ENCODE measurements at places on chromosomes 6 and 20. TPM values are rescaled to one million over a fixed set of nuclear protein-coding genes. Genes with fewer than 3 reads are reported as not detected.

DNA sequence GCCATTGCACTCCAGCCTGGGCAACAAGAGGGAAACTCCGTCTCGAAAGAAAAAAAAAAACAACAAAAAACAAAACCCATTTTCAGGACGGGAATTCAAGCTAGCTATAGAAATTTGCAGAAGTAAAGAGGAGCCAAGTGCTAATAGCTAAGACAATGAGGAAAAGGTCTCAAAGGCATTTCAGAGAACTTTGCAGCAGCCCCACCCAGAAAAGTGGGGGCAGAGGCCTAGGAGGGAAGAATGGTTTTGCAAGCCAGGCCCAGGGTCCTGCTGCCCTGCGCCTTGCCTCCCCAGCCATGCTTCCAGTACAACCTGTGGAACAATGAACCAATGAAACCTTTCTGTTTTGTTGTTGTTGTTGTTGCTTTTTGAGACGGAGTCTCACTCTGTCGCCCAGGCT lies 38.3 kb upstream of the SAMHD1 start:
- DNase-seq, result no peak

DNA sequence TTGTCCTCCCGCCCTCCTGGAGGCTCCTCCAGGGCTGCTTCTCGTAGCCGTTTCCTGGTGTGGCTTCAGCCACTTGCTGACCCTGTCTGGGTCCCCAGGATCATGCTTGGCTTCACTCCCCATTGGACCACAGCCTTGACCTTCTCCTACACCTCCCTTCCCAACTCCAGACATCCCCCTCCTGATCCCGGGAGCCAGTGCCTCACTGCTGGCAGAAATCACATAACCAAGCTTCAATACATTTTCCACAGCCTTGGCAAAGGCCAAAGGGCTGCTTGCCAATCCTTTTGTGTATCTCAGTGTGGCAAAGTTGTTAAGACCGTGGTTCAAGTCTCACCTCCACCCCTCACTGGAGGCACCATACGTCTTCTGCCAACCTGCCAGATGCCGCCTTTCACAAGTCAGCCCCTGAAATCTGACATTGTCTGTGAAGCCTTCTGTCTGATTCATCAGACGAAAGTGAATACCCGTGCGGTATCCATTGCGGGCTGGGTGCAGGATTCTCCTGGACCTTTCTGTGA lies 60.1 kb downstream of the PHACTR3 start:
- no peak for DNase-seq

GRCh38 chr6:107869871-107870270 lies 45.8 kb upstream of the SCML4 start:
- DNase-seq, result no peak

DNA sequence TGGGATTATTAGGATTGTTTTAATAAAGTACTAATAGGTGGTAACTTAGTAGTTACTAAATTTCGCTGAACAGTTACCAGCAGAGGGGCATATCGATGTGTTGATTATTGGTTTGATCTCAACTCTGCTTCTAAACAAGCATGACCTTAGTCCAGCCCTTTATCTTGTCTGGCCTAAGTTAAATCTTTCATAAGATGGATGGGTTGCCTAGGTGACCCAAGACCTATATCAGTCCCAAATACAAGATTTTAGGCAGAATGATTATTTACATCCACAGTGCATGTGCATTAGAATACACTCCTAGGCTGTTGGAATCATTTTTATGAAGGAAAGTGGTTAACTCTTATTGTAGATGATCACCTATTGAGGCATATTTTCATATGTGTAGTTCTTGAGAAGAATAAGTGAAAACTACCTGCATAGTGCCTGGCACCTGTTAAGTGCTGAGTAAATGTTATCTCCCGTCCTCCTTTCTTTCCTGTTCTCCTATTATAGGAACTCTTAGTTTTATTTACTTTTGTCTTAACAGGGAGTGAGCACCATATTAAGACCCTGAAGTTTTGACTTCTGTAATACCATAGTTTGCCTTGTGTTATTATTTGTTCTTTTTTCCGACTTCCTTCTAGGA lies 1.1 kb downstream of the HSF2 start:
- DNase-seq, result no peak

DNA sequence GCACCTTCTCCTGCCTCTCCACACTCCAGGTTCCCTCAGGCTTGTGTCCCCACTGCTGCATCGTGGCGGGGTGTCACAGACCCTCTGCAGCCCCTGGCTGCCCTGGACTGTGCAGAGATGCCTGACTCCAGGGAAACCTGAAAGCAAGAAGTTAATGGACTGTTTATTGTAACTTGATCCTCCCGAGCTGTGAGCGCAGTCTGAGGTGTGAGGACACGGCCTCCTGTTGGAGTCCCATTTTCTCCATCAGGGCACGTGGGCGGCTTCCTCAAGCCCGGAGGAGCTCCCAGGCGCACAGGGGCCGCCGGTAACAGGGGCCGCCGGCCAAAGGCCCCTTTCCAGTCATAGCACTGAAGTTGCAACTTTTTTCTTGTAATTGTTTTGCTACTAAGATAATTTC lies 16.9 kb downstream of the RBM38 start:
- DNase-seq, result no peak

- DNase-seq, result no peak
Observed at GRCh38 chr6:134080171-134080795, 27.9 kb upstream of the SLC2A12 start.

DNA sequence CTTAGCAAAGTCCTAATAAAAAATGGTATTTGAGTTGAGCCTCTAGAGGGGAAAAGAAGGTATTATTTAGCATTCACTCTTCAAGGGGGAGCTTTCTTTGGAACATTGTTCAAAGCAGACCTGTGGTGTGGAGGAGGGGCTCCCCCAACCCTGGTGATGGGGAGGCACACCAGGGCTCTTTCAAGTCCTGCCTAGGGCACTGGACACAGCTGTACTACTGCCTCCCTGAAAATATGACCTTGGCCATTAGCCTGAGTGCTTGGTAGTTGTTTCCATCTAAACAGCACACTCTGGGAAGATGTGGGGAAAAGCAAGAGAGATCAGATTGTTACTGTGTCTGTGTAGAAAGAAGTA lies 215.1 kb upstream of the CNR1 start:
- DNase-seq, result no peak

DNA sequence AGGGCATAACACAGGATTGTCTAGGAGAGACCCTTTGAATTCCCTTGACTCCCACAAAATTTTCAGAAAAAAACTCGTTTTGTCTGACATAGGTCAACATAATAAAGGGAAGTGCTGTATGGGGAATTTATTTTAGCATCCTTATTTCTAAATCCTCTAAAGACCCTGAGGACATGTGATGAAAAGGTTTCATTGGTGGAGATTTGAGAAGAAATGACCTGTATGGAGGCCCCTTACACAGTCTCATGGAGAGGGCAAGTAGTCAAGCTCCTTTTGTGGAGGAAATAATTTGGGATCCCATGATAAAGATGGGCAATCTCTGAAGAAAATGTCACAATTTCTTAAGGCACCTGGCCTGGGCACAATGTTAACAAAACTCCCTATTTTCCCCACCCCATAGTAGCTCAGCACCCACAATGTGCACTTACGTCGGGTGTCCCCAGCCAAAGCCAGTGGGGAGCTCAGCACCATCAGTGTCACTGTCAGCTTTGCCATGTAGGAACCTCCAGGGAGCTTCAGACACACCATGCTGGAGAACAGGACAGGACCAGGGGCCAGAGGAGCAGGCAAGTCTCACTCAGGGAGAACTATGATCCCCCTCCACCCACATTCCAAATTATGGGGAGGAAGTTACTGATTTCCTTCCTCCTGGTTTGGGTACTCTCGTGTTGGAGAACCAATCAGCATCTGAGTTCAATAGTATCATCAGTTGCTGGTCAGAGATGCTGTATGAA lies at the start of gene HLA-DRB5:
Gene HLA-DRB5 (minus strand): TSS at position 591 of the 734 bp plus-strand sequence. CDS start 63 bp downstream, at position 528.
- peak; percentile 58 for DNase-seq

- DNase-seq, result no peak
Observed at GRCh38 chr6:127058027-127058426, 60.4 kb upstream of the RSPO3 start.

DNA sequence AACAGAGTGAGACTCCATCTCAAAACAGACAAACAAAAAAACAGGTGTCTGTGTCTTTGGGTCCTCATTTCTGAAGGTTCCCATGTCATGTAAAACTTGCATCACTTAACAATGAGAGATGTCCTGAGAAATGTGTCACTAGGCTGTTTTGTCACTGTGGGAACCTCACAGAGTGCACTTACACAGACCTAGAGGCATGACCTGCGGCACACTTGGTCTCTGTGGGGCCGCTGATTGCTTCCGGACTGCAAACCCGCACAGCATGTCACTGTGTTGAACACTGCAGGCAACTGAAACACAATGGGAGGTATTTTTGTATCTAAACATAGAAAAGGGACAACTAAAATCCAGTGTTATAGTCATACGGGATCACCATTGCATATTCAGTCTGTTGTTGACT lies 42.3 kb upstream of the TMEM181 start:
- no peak for DNase-seq

DNA sequence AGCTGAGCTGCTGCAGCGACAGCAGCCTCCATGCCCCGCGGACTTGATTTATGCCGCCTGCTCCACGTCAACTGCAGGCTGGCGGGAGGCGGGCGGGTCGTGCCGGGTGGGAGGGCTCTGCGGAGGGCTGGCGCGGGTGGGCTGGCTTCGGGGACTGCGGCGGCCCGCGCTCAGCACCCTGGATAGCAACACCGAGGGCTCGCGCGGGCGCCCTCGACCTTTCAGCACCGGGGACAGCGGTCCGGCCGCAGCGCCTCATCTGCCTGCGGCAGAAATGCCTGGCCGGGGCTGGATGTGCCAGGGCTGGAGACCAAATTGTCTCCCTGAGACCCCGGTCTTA lies 792 bp downstream of the SNAP25 start:
- peak; percentile 84 for DNase-seq

DNA sequence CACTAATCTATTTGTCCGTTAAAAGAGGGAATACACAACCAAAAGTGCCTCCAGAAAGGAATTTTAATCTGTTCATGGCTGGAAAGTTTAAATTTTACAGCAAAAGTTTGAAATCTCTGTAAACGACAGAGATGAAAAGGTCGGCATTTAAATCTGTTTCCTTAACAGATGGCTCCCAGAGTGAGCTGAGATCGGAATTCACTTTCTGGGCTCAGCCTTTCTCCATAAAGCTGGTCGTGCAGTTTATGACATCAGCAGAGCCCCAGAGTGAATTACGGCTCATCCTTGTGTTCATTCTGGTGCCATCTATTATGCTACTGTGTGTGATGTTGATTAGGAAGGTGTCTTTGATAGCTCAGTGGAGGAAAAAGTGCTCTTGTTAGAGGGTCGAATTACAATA lies 117.6 kb upstream of the ZFP64 start:
- DNase-seq, result no peak

- no peak for DNase-seq
Observed at GRCh38 chr20:46400253-46400652, 6.2 kb downstream of the ELMO2 start.

- DNase-seq, result no peak
Observed at GRCh38 chr6:154950979-154951344, 44.2 kb upstream of the TIAM2 start.

- DNase-seq, result no peak
Observed at GRCh38 chr6:137465378-137466009, 28.7 kb downstream of the OLIG3 start.

GRCh38 chr6:8578006-8578405 lies 142.7 kb upstream of the SLC35B3 start:
- no peak for DNase-seq

DNA sequence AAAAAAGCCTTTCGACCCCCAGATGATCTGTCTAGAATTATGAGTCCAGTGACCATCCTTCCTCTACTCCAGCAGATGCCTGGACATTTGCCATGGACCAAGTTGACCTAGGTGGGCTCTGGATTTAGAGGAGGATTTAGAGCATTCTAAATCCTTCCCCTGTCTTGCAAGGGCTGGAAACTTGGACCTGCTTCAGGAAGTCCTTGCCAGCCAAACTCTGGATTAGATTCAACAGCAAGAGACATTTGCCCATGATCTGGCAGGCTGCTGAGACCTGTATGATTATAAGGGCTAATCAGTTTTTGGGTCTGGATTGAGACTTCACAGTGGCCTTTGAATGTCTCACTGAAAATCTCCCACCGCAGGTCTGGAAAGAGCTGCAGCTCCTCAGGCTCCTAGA lies 13.1 kb upstream of the HDGFL1 start:
- DNase-seq, result no peak

GRCh38 chr6:46325561-46326530 lies 155.1 kb upstream of the ENPP5 start:
- no peak for DNase-seq

DNA sequence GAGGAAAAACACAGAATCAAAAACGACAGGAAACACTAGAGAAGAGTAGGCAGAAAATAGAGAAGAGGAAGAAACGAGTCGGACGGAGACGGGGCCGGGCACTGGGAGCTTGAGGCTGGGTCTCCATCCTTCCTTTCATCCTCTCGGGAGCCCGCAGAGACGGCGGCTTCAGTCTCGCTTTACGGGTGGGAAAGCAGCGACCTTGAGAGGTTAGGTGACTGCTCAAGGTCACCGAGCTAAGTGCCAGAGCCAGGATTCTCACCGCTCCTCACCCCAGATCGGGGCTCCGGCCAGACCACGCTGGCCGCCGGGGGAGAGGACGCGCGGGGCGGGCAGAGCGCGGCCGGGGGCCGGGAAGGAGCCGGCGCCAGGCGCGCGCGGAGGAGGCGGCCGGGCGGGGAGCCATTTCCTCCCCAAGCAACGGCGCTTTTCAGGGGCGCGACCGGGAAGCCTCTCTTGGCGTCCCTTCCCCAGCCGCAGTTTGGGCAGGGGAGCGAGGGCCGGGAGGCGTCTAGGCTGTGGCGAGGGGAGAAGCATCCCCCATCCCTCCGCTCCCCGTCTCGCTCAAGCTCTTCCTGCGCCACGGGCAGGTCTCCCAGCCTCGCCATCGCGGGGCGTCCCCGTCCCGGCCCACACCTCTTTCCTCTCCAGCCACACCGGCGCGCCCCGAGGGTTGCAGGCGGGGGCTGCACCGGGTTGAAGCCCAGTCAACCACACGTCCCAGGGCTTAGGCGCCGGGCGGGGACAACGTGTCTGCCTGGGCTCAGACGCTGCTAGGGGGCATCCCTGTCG lies 24.1 kb upstream of the MAP3K7 start:
- peak; percentile 60 for DNase-seq

DNA sequence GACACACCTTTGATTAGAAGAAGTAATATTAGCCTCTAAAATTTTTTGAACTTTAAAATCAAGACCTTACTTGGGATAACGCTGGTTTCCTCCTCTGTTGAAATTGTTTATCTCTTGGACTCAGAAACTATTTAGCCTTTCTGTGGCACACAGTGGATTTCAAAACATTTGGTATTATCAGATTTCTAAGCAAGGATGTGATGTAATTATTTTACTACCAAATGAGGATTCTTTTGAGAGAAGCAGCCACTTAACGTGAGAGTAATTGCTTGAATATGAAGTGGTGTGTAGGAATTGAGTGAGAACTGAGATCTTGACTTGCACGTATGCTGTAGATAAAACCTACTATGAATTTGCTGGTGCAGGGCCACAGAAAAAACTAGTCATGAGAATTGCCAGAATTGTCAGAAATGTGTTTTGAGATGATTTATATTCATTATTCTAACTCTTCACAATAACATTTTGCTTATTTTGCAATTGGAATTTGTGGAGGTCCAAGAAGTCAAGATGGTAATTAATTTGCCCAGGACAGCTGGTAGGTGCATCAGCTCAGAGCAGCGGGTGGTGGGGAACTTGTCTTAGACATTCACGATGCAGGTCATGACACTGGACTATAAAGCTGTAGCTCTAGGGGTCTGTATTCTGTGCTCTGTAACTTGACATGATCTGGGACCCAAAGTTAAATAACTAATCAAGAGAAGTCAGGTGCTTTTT lies 53.4 kb downstream of the AKAP12 start:
- DNase-seq, result no peak

The MAVS gene
- total RNA-seq, result 37.8 TPM

The SLC22A16 gene
- 0.22 TPM for total RNA-seq

The TPD52L1 gene
- 38.1 TPM for total RNA-seq

The HLA-DQB1 gene
- 25.5 TPM for total RNA-seq

The CALHM4 gene
- total RNA-seq, result not detected

The LY6G6F gene
- not detected for total RNA-seq

The TMEM217 gene
- total RNA-seq, result 1.6 TPM

The UNC5CL gene
- 1.6 TPM for total RNA-seq

Measured in sciatic nerve (tissue), 2 donors.